ENCODE measurements at places on chromosomes 13 and 19.

DNA sequence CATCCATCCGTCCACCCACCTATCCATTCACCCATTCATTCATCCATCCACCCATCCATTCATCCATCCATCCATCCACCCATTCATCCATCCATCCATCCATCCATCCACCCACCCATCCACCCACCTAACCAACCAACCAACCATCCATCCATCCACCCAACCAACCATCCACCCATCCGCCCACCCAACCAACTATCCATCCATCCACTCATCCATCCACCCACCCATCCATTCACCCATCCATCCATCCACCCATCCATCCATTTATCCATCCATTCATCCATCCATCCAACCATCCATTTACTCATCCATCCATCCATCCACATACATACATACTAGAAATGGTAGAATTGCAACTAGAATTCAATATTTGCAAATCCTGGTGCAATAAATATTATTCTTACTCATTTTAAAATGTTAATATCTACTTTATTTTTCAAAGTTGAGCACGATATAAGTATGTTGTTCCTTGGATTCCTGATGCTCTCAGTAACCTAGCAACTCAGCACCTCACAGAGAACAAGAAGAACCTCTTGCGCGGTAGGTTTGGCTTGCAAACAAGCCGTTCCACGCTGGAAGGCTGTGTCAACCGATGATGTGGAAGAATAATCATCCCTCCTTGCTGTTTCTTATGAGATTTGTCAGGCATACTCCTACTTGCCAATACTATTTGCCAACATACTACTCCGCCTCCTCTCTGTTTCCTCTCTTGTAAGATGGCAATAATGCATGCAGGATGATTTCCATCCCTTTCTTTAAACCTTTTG is 111.7 kb downstream of the GNG7 start:
- no peak for DNase-seq

DNA sequence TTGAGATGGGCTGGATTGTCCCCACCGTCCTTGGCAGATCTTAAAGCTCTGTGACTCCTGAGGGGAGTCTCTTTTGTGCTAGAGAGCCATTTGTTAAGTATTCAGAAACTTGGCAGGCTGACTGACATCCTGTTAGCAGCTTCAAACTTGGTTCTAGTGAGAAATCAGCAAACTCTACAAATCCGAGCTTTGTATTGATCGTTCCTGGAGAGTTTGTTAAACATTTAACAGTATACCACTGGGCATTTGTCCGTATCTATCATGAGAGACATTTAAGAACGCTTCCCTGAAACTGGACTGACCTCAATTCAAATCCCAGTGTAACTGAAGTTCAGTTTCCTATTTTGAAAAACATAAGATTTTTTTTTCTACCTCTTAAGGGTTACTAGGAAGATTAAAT is 3.1 kb downstream of the ATP12A start:
- DNase-seq = no peak

DNA sequence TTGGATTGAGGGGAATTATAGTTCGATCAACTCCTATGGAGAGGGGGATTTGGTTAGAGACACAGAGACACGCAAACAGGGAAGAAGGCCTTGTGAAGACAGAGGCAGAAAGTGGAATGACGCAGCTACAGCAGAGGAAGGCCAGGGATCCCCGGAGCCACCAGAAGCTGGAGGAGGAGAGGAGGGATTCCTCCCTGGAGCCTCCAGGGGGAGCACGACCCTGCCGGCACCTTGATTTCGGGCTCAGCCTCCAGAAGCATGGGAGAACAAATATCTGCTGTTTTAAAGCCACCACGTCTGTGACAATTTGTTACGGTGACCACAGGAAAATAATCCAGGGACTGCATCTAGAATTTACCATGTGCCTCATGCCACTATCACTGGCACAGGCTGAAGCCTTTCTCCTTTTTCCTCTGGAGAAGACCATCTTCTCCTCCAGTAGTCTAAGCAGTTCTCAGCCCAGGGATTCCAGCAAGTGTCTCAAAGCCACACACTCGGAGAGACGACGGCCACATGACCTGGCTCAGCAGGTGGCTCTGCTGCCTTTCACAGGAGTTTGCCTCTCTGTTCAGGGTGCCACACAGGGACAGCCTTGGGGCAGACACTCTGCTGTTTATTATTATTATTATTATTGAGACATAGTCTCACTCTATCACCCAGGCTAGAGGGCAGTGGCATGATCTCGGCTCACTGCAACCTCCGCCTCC is 39.9 kb upstream of the CCNE1 start:
- DNase-seq = no peak

DNA sequence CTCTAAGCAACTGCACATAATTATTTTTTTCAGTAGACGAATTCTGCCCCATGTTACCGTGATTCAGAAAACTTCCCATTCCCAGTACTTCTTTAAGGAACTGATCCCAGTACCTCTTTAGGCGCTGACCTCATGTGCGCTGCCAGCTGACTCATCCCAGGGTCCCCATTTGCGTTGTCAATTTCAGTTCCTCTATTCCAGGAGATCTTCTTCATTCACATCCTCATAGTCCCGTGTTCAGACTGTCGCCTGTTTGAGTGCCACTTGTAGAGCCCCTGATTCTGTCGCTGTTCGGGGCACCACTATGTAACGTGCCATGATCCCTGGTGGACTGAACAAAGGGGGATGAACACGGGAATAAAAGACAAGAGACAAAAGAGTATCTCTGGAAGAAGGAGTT is 16.4 kb downstream of the FPR3 start:
- DNase-seq = no peak

- DNase-seq = no peak
Measured at GRCh38 chr13:45691251-45691650, 10.9 kb upstream of the CBY2 start.

DNA sequence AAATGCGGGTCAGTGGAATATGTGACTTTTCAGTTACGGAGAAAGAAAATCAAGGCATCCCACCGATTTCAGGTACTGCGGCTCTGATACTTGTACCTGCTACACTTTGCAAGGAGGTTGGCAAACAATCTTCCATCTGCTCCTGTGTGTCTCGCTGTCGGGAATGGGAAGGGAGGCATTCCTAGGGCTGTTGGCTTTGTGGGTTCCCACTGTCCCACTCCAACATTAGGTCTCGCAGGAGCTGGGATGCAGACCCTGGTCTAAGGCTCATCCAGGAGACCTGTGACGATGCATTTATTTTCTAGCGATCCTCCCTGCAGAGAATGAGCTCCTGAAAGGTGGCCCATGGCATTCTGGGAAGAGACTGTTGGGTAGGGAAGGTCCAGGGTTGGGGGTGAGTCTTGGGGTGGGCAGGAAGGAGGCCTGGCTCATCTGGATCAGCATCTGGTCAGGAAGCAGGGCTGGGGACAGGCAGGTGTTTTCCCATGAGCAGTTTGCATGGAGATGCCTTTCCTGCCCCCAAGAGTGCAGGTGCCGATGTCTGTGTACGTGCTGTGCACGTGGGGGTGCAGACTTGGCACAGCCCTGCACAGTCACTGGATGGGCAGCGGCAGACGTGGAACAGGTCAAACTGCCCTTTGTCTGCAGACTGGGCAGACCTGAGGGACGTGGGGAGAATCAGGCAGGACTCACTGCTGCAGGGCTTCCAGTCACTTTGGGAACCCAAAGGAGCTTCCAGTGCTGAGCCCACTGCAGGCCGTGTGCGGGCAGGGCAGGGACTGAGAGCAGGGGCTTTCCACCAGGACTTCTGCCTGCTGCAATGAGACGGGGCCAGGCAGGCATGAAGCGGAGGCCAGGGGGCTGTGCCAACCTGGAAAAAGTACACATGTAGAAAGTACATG is 152.4 kb downstream of the TEX29 start:
- no peak for DNase-seq

DNA sequence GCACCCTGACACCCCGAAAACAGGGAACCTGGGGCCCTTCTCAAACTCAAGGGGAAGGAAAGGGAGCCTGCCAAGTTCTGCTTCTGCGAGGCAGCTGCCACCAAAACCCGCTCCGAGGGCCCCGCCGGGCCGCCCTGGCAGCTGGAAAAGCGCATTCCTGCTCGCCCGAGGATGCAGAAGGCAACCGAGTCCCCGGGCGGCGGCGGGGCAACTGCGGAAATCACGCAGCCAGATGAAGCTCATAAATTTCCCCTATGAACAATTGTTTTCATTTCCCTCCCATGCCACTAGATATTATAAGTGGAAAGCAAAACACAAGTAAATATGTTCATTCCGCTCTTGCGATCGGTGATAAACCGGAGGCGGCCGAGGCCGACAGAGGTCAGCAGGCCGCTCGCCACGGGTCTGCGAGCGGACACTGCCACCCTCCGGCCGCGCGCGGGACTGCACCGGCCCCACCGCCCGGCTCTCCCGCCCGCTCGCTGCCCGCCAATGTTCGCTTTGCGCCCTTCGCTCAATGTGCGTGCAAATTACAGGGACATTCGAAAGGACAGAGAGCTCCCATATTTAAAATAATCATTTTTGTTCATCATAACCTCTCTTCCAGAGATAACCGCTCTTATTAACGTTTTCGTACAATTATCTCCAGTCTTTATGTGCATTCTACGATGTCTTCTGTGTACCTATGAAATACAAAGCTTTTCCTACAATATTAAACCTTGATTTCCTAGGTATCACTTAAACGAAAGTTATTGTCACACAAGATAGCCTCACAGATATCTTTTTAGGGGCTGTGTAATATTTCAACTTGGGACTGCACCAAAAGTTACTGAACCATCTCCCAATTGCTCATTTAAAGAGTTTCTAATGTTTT is 120.8 kb upstream of the ZNF507 start:
- DNase-seq = no peak

Data from stimulated activated CD8-positive, alpha-beta memory T cell treated with anti-CD3 and anti-CD28 coated beads, Interleukin-15, amount 100 ng/mL, for 4 hours (primary cell).